ENCODE measurements at places on chromosomes 11 and 22.

DNA sequence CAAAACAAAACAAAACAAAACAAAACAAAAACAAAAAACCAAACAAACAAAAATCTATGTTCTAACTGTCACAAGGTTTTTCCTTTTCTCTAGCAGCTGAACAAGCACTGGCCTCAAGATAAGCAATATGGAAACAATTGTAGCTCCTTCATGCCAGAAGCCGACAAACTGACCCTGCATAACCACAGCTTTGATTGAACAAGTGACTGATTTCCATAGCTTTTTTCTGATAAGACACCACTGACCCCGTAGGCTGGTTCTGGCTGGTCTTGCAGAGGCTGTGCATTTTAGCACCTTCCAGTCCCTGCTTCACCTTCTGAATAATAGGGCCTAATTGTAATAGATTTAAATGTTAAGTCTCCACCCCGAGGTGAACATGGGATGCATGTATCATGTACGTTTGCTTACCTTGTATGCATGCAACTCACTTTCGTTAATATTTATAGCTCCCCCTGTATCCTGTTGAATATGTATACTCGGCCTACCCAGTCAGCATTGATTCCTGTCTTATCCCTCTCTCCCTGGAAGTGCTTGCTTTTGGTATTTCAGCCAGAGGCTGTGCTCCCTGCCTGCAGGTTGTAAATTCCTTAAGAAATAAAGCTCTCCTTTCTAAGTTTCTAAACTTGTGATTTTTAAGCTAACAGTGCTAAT, 49.6 kb downstream of the CNTF start:
- no peak for DNase-seq

GRCh38 chr22:46446799-46447198, 90.6 kb downstream of the CELSR1 start:
- no peak for DNase-seq

- DNase-seq, result peak; percentile 60
Measured at GRCh38 chr22:23772649-23773473, at the start of gene MMP11. MMP11 (plus strand) TSS chr22:23772849; CDS start chr22:23772871, 22 bp downstream.

DNA sequence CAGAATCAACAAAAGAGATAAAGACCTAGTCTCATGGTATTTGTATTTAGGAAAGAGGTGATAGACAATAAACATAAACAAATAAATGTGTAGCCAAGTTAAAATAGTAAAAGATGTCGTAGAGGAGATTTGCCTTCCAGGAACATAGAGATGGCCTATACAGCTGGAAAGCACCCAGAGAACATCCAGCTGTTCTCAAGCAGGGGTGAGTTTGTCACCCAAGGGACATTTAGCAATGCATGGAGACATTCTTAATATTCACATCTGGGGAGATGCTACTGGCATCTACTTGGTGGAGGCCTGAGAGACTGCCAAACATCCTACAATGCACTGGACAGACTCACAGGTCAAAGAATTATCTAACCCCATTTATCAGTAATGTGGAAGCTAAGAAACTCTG, 88.3 kb downstream of the C11orf87 start:
- DNase-seq, result no peak

DNA sequence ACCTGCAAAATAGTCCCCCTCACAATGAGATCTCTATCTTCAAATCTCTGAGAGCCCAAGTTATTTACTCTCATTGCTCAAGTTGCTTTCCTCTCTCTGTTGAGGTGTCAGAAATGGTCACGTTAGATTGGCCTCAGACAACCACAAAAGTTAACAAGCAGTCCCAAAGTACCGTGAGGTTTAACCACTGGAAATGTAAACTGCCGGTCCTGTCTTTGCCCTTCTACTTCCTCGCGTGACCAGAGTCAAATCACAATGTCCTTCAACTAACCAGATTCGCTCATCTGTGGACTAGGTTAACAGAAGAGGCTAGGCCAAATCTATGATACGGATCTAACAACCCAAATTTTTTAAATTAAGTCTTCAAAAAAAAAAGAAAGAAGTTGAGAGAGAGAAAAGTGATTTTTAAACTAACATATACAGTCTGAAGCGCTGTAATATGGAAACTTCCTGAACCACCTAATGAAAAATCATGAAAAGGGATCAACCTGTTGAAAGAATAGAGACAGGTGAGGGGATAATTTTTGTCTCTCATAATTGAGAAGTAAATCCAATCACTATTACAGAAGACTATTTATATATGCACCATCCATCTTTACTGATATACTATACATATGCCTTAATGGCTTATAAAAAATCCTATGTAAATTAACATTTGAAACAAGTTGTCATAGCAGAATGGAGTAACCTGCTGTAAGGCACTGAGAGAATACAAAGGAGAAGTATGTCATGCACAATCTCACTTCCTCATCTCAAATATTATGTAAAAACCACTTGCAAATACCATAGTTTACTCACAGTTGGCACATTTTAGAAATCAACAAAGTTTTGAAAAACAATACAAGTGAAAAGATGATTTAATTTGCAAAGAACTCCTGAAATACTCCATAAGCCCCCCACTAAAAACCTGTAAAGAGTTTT, 3.3 kb upstream of the JAML start:
- DNase-seq, result peak; percentile 14

- DNase-seq, result no peak
Measured at GRCh38 chr11:2355000-2355644, 22.0 kb upstream of the CD81 start.

GRCh38 chr22:42670921-42671709, 21.9 kb upstream of the CYB5R3 start:
- DNase-seq, result peak; percentile 13

DNA sequence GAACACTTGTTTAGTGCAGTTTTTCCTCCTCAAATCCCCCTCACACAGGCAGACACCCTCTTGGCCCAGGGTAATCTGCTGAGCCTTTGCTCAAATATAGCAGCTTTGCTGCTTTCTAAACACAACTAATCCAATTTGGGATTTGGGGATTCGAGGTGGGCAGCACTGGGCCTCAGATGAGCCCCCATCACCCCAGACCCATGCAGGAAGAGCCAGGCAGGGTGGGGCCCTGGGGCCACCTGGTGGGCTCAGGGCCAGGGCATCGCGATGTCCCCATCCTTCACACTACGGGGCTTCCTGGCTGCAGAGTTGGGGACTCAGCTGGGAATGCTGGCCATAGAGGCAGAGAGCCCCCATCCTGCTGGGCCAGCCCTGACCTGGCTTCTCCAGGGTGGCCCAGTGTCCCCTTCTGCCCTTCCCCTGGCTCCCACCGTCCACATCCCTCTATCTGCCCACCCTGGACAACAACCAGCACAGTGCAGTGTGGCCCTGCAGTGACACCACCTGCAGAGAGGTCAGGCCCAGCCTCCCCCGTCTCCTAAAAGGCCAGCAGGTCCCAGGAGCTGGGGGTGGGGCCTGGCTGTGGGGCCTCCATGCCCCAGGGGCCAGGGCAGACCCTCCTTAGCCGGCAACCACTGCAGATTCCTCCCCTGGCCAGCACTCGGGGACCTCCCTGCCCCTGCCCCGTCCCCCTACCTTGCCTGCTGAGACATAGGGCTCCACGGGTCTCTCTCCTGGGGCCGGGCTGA, 56.6 kb upstream of the CCDC188 start:
- no peak for DNase-seq

DNA sequence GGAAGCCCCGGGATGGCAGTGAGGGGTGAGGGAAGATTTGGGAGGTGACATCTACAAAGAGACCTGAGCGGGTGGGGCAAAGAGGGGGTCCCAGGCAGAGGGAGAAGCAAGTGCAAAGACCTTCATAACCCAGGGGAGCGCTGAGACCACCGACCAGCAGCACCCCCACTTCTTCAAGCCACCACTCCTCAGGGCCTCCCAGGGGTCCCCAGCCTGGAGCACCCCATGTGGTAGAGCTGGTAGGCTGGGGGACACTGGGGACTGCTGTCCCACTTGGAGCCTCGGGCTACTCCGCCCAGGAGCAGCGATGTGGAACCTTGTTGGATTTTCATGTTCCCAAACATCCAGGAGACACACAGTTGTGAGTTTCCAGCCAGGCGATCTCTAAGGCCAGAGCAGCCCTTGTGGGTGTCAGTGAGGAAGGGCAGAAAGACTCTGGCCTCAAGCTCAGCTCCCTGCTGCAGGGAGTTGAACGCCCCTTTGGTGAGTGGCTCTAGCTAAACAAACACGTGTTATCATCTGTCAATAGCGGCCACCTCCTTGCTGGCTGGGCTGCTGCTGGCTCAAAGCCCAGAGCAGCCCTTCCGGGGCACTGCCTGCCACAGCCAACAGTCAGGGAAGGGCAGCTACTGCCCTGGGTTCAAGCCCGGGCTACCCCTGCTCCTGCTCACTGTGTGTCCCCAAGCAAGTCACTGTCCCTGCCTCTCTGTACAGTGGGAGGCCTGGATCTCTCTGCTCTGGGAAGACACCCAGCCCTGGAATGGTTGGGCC, 25.7 kb upstream of the CHKA start:
- no peak for DNase-seq

- no peak for DNase-seq
Measured at GRCh38 chr11:68542617-68543016, 82.1 kb downstream of the PPP6R3 start.

DNA sequence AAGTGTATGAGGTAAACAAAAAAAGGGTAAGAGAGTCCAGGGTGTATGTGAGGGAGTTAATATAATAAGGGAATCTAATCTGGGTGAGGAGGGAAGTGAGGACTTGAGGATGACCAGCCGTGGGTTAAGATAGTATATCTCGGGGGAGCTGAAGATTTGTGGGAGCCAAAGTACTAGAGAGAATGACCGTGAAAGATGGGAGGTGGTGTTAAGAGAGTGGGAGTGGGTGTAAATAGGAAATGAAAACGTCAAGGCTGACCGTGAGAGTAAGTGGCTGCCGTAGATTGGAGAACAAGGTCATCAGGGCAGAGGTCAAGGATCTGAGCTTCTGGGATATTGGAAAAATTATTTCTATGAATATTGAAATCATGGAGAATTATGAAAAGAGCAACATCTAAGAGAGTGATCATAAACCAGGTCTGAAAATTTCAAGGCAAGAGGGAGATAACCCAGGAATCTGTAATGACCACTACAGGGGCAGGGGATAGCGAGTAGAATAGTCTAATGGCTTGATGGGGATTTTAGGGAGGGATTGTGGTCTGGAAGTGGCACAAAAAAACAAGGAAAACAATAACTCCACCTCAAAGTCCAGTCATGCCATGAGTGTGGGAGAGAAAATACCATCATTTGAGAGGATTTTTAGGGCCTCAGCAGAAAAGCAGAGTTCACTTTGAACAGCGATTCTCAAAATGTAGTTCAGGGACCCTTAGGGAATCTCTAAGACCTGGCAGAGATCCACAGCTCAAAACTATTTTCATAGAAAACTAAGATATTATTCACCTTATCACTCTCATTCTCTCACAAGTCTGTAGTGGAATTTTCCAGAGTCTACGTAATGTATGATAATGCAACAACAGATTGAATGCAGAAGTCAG, 72.0 kb downstream of the PRR5L start:
- DNase-seq, result no peak

- no peak for DNase-seq
Measured at GRCh38 chr11:74035264-74035663, 26.4 kb upstream of the UCP3 start.

DNA sequence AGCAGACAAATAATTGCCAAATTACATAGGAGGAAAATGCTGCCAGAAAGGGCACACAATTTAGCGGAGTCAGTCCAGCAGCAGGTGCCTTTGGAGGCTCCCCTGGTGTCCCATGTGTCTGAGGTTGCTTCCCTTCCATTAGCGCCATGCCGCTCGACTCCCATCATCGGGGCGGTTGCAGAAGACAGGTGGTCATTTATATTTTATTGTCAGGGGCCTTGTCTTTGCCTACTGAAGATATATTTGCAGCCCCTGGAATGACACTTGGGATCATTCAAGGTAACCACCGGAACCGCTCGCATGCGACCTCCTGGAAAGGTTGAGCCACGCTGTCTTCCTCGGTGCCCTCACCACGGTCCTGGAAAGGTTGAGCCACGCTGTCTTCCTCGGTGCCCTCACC, 298.3 kb downstream of the TBC1D22A start:
- no peak for DNase-seq

GRCh38 chr22:30209642-30210041, 36.9 kb downstream of the LIF start:
- DNase-seq, result no peak

DNA sequence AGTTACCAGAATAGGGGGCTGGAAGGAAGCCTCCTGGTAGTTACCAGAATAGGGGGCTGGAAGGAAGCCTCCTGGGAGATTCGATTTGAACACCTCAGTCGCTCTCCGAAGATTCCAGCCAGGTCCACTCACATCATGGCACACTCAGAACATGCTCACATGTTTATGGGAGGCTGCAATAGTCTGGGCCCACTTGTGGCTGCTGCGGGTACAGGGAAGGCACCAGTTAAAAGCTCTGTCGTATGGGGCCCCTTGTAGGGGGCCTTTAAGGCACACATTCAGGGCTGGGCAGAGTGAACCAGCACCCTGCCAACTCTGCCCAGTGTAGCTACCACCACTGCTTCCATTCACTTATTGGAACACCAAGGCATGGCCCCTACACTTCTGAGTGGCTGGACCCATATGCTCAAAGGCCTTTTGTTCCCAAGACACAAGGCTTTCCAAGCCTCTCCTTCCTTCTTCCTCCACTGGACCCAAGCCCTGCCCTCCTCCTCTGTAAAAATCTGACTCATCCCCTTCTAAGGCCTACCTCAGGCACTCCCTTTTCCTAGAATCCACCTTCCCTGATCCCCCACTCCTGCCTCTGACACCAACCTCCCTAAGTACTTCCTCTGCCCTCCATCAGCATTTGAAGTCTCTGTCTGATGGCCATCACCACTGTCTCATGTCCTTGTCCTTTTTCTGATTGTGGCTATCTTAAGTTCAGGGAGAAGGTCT, 28.0 kb downstream of the USP35 start:
- no peak for DNase-seq

GRCh38 chr11:130099356-130099755, 29.7 kb downstream of the APLP2 start:
- no peak for DNase-seq

DNA sequence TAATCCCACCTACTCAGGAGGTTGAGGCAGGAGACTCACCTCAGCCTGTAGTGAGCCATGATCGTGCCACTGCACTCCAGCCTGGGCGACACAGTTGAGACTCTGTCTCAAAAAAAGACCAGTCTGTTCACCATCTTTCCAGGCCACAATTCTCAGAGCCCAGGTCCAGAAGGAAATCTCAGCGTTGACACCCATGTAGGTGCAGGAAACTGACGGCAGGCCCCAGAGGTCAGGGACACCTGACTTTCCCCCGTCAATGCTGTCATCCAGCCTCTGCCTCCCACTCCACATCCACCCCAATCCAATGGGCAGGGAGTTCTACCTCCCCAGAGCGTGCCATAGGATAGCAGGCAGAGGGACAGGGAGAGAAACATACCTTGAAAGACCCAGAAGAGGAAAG, 5.9 kb upstream of the GRK2 start:
- DNase-seq, result no peak
